Left forelimb (tissue), 1 donor: ENCODE measurements at places on chromosomes 2 and 18.

- DNase-seq: no peak
Measured at GRCh38 chr18:22467760-22468553, 50.2 kb upstream of the CTAGE1 start.

DNA sequence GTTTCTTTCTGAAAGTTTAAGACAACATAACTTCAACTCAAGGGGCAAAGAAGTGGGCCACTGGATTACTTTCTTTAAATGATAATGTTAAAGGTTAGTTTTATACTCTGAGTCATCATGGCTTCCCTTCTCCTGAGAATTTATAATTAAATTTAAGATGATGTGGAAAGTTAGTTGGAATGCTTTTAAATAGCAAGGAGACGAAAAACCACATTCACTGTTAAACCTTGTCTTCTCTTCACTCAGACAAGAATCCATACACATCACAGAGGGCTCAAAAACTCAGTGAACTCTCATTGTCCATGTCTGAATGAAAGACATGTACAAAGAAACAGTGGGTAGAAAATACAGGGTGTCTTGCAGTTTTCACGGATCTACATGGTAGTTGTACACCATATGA is 65.6 kb downstream of the COL5A2 start:
- DNase-seq: no peak

DNA sequence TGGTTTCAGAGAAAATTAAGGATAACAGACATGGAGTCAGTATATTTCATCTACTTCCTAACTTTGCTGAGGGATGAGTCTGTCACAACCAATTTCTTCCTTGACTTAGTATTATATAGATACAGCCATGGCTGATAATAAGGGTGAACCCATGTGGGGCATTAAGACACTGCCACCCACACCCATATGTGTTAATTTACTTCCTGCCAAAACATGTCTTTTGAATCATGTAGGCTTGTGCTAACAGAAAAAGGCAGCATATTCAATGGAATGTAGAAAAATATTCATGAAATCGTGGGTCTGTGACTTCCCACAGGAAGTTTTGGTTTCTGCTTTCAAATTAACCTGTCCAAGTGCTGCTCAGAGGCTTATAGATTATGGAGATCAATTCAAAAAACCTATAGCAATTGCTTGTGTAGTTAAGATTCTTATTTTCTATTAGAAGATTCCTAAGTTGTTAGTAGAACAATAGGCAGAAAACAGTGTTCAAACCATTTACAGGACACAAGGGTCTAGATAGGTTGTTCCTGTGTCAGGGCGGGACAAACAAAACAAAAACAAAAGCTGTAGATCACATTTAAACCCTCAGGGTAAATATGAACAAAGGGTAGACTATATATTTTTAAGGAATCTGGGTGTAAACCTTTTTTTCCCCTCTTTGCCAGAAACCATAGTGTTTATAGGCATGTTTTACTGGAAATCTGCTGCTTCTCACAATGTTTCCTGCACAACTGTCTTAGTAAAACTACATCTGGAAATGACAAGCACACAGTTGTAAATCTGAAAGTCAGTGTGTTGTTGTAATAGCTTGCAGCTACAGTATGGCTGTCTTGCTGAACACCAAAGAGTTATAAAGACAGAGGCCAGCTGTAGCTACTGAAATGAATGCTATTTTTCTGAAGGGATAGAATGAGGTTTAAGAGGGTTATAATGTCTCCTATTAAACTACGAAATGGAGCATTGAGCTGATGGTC is 691.2 kb downstream of the EPHA4 start:
- no peak for DNase-seq

DNA sequence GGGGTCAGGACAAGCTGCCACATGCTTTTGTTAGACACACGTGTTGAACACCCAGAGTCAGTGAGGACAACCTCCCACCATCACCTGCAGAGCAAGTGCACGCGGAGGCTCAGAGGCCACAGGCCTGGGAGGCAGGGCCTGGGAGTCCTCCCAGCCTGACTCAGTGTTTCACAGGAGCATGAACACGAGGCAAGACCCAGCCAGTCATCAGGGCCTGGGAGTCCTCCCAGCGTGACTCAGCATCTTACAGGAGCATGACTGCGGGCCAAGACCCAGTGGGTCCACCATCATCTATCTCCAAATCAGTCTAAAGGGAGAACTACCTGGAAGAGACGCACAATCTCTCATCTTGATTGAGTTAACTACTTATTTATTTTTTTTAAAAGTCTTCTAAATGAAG is 112.6 kb upstream of the PXDN start:
- DNase-seq: no peak

GRCh38 chr2:100630473-100630977 is 67.7 kb downstream of the PDCL3 start:
- DNase-seq: no peak
